Effector memory CD4-positive, alpha-beta T cell (primary cell): ENCODE measurements at places on chromosomes 1 and 21.

DNA sequence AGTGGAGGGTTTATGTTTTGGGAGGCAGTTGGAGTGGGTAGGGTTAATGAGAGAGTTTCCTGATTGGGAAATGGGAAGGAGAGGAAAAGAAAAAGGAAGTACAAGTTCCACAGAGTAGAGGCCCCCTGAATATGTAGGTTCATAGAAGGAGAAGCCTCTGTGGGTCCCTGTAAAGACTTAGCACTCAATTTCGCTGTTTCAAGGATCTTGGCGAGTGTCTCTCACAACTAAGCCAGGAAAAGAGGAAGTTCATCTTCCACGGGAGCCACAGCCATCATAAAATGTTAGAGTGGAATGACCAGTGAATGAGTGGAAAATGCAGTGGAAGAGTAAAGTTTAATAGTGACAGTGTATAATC lies 17.4 kb upstream of the DPYD start:
- no peak for DNase-seq

GRCh38 chr1:86151427-86151826 lies 5.1 kb downstream of the COL24A1 start:
- DNase-seq = no peak

- no peak for DNase-seq
Observed at GRCh38 chr1:205369701-205370123, 13.0 kb upstream of the KLHDC8A start.

DNA sequence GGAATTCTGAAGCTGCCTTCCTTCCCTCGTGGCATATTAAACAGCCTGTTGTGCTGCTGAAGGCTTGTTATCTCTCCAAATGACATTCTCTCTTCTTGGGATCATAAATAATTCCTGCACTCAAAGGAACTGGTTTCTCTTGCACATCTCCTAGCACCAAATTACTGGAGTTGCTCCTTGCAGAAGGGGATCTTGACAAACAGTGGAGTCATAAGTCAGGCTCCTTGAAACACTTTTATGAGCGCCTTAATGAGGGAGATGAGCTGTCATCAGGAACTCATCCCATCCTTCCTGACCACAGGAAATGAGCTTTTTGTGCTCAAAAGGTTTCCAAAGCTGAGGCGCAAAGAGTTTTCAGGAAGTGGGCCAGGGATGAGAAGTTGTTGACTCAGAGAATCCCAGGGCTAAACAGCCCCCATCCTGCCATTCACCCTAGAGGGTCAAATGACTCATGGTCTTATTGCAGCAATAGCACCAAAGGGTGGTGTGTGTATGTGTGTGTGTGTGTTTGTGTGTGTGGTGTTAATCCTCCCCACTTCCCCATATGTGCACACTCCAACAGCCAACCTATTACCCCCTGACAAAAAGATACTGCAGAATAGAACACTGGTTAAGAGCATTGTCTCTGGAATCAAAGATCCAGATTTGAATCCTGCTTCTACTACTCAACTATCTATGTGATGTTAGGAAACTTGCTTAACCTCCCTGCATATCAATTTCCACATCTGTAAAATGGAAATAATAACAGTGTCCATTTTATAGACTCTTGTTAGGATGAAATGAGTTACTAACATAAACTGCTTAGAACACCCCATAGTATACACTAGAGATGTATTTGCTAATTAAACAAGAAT lies 2.8 kb upstream of the PHC2 start:
- DNase-seq = no peak

DNA sequence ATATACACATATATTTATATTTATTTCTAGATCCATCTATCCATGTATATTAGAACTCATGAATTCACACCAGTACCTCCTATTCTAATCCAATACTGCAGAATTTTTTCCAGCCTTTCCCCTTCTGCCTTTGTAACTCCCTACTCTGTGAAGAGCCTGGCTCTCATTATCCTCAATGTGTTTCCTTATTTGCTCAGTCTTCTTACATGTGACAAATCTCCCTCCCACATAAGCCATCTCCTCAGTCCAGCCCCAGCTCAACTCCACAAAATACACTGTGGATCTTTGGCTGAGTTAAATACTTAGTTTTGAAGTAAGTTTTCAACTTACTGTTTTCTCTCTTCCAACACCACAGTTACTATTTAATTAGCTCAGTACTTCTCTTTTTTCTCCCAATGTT lies 45.7 kb downstream of the ATP5PO start:
- DNase-seq = no peak
